G401 (cell line): ENCODE measurements at places on chromosomes 3 and 15. TPM values are rescaled to one million over a fixed set of nuclear protein-coding genes. Genes with fewer than 3 reads are reported as not detected.

CCDC33 gene
- 3.5 and 16.8 TPM in 2 replicates for total RNA-seq

SYNPR gene
- total RNA-seq, result not detected in 2 replicates

EIF4G1 gene
- 295 and 341 TPM in 2 replicates for total RNA-seq

SMCO1 gene
- total RNA-seq, result not detected in 2 replicates

UBAP1L gene
- total RNA-seq, result 0.24 and 0.25 TPM in 2 replicates

SAMD7 gene
- not detected in 2 replicates for total RNA-seq

IMP3 gene
- total RNA-seq, result 118 and 123 TPM in 2 replicates

TASOR gene
- total RNA-seq, result 37.0 and 83.3 TPM in 2 replicates

DUOXA2 gene
- total RNA-seq, result not detected in 2 replicates

GP9 gene
- not detected in 2 replicates for total RNA-seq

LRRIQ4 gene
- not detected in 2 replicates for total RNA-seq

KLHL40 gene
- total RNA-seq, result not detected in 2 replicates

SCN11A gene
- total RNA-seq, result not detected in 2 replicates

THRB gene
- total RNA-seq, result not detected in 2 replicates

HTR3E gene
- not detected in 2 replicates for total RNA-seq

KCNH8 gene
- not detected in 2 replicates for total RNA-seq

GNAT1 gene
- not detected in 2 replicates for total RNA-seq

KIF23 gene
- total RNA-seq, result 24.3 and 46.1 TPM in 2 replicates

SH3GL3 gene
- total RNA-seq, result not detected in 2 replicates

VEPH1 gene
- 17.7 and 25.3 TPM in 2 replicates for total RNA-seq

ADAMTSL3 gene
- 0.10 TPM in 1 of 2 replicates, not detected in the other for total RNA-seq

HLTF gene
- total RNA-seq, result 51.9 and 81.1 TPM in 2 replicates

ZNF660 gene
- 1.1 and 6.3 TPM in 2 replicates for total RNA-seq

OR5K3 gene
- not detected in 2 replicates for total RNA-seq

ZNF621 gene
- total RNA-seq, result 17.8 and 17.9 TPM in 2 replicates

CFAP100 gene
- not detected in 2 replicates for total RNA-seq

TM6SF1 gene
- not detected in 2 replicates for total RNA-seq

FGF12 gene
- total RNA-seq, result not detected in 2 replicates

ACKR4 gene
- not detected in 2 replicates for total RNA-seq

CACNA2D3 gene
- total RNA-seq, result not detected in 2 replicates

ZNF385D gene
- total RNA-seq, result under 0.01 and 0.03 TPM in 2 replicates

ALS2CL gene
- total RNA-seq, result 0.20 and 0.31 TPM in 2 replicates

NPAP1 gene
- total RNA-seq, result not detected in 2 replicates

SLC12A1 gene
- not detected in 2 replicates for total RNA-seq

SSUH2 gene
- total RNA-seq, result not detected in 2 replicates

PLAAT1 gene
- total RNA-seq, result not detected in 2 replicates

CADPS gene
- total RNA-seq, result not detected in 2 replicates

PRICKLE2 gene
- total RNA-seq, result 0.25 and 0.31 TPM in 2 replicates

FBXW12 gene
- total RNA-seq, result 0.68 TPM in 1 of 2 replicates, not detected in the other

CYP8B1 gene
- total RNA-seq, result not detected in 2 replicates

ERICH6 gene
- not detected in 2 replicates for total RNA-seq

GPR87 gene
- total RNA-seq, result 0.20 TPM in 1 of 2 replicates, not detected in the other

SLC25A36 gene
- 37.2 and 86.8 TPM in 2 replicates for total RNA-seq

HRG gene
- not detected in 2 replicates for total RNA-seq

ZCWPW2 gene
- total RNA-seq, result 0.55 and 3.8 TPM in 2 replicates

NAA80 gene
- 3.4 and 16.0 TPM in 2 replicates for total RNA-seq

TAGLN3 gene
- total RNA-seq, result not detected in 2 replicates

PARP15 gene
- not detected in 2 replicates for total RNA-seq

ZMYND10 gene
- total RNA-seq, result 10.1 TPM in 1 of 2 replicates, not detected in the other

KBTBD12 gene
- not detected in 2 replicates for total RNA-seq

TJP1 gene
- total RNA-seq, result 36.8 and 59.5 TPM in 2 replicates
